Mammary microvascular endothelial cell (primary cell): ENCODE measurements at places on chromosomes 12 and 14. TPM values are rescaled to one million over a fixed set of nuclear protein-coding genes. Genes with fewer than 3 reads are reported as not detected.

The DPF3 gene
- 7.6 and 8.0 TPM in 2 replicates for total RNA-seq

The RD3L gene
- not detected in 2 replicates for total RNA-seq

The KRT79 gene
- total RNA-seq: not detected in 2 replicates

The DDIT3 gene
- 12.1 and 15.1 TPM in 2 replicates for total RNA-seq

The GRIP1 gene
- total RNA-seq: not detected in 2 replicates

The LRRC10 gene
- total RNA-seq: not detected in 2 replicates

The HELB gene
- total RNA-seq: 0.64 and 0.73 TPM in 2 replicates

The HOXC5 gene
- not detected in 2 replicates for total RNA-seq

The DPY19L2 gene
- total RNA-seq: 1.5 and 1.6 TPM in 2 replicates

The DAO gene
- total RNA-seq: not detected in 2 replicates

The HOXC10 gene
- total RNA-seq: not detected in 2 replicates

The TRPV4 gene
- 2.4 and 3.4 TPM in 2 replicates for total RNA-seq

The OR4E2 gene
- total RNA-seq: not detected in 2 replicates
